RKO (cell line): ENCODE measurements at places on chromosomes 4 and X.
A peak's percentile ranks its signal among the peaks of the same experiment; 100 is the strongest.

GRCh38 chrX:151870602-151871001 is 42.1 kb upstream of the MAGEA4 start:
- DNase-seq: no peak

DNA sequence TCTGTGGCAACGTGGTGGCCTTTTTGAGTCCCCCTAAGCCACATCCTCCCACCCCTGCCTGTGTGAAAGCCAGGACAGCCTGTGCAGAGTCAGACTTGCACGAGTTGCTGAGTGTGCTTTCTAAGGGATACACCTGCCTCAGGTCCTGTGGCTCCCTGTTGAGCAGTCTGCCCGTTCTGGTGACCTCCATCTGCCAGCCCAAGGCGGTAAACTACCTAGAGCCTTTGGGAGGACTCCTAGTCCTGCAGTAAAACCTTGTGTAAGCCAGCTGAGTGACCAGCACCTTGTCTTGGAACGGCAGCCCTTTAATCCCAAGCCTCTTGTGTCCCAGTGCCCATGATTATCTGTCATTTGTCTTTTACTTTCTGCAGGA is 69.3 kb downstream of the NBDY start:
- DNase-seq: no peak

DNA sequence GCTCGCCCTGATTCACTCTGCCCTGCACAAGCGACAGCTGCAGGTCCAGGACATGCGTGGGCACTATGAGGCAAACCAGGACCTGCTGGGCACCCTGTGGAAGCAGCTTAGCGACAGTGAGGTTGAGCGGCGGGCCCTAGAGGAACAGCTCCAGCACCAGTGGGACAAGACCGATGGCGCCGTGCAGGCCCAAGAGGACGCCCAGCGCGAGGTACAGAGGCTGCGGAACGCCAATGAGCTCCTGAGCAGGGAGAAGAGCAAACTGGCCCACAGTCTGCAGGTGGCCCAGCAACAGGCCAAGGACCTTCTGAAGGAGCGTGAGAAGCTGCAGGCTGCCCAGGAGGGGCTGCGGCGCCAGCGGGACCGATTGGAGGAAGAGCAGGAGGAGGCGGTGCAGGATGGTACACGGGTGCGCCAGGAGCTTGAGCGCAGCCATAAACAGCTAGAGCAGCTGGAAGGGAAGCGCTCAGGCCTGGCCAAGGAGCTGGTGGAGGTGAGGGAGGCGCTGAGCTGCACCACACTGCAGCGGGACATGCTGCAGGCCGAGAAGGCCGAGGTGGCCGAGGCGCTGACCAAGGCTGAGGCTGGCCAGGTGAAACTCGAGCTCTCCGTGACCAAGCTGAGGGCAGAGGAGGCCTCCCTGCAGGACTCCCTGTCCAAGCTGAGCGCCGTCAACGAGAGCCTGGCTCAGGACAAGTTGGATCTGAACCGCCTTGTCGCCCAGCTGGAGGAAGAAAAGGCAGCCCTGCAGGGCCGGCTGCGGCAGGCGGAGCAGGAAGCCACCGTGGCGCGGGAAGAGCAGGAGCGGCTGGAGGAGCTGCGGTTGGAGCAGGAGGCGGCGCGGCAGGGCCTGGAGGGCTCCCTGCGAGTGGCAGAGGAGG is 12.8 kb downstream of the SMIM10L2A start:
- no peak for DNase-seq

GRCh38 chr4:17817027-17817426 is 6.2 kb downstream of the NCAPG start:
- DNase-seq: peak; percentile 83

DNA sequence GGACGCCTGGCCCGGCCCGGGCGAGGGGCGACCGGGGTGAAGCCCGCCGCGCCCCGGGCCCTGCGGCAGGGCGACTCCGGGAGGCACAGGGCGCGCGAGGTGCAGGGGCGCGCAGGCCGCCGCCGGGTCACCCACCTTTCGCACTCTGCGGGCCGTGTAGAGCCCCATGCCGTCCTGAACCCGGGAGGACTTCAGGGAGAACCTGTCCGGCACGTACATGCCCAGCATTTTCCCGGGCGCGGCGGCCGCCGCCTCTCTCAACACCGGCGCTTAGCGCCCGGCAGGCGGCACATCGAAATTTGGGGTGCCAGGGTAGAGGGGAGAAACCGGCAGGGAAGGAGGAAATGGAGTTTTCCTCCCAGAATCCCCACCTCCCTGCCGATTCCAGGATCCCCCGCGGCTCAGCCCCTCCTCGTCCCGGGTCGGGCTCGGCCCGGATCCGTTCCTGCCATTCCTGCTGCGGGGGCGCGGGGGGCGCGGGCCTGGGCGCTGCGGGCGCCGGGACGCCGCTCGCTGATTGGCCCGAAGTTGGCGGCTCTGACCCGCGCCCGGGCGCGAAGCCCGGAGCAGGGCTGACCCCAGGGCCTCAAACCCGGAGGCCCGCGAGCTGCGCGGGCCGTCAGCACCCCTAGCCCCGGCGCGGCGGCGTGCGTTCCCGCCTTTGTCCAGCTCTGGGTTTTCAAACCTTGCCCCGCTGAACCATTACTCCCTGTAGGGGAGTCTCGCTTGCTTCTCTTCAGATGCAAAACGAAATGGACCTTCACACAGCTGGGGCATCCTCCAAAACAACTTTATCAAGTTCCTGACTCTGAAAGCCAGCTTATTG is at the start of gene PRDM5:
Gene PRDM5, minus strand, starts transcription at position 346 of the 826 bp plus-strand sequence. Its CDS starts 118 bp downstream, at position 228.
- peak; percentile 71 for DNase-seq

- peak; percentile 79 for DNase-seq
Observed at GRCh38 chr4:185039508-185040273, 21.4 kb downstream of the HELT start.
